Central memory CD4-positive, alpha-beta T cell (primary cell): ENCODE measurements at places on chromosomes 11 and 22.

DNA sequence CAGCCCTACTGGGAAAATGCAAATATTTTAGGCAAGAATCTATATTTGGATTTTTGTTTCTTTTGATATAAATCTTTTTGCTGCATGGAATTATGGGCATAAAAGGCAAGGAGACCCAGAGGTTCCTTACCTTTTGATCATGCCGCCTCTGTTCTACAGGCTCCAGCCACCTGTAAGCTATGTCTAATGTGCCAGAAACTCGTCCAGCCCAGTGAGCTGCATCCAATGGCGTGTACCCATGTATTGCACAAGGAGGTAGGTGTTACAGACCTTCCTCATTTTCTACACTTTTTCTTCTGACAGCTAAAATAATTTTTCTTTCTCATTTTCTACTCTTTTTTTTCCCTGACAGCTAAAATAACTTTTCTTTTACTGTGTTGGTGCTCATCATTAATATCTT is 8.2 kb upstream of the BACE1-AS start:
- DNase-seq, result no peak

DNA sequence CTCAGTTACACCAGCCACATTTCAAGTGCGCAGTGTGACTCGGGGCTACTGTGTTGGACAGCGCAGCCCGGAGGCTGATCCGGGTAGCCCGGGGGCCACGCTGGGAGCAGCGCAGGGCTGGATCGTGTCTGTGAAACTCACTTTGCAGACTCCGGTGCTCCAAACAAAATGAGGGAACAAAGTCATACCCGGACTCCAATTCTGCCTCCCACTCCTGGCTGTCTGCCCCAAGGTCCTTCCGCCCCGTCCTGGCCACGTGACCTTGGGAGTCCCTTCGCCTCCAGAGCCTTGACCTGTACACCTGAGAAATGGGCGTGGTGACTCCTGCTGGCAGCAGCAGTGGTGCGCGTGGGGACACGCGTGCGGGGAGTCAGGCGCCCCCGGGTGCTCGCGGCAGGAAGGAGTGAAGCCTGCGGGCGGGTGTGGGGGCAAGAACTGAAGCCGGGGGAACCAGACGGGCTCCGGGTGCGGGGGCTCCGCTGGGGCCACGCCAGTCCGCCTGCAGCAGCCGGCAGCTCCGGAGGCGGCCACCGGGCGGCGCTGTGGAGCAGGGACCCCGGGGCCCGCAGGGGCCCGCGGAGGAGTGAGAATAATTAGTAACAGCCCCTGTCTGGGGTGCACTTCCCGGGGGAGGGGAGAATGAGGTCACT is 42.4 kb downstream of the KCNJ4 start:
- DNase-seq, result peak; percentile 25

DNA sequence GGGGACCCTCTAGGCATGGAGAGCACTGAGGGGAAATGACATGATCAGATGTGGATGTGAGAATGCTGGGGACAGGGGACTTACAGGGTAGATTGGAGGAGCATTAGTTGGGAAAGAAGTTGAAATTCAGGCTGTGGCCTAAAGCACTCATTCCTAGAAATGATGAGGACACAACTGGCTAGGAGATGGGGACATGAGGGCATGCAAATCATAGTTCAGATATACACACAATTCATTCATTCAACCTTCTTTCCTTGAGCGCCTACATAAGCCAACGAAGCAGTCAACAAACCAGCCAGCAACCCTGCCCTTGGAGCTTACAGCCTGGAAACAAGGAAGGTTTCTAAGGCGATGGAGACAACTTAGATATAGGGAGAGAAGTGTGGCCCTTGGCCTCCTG is 14.2 kb downstream of the CSF2RB start:
- DNase-seq, result no peak

GRCh38 chr11:68905421-68906360 is 2.0 kb downstream of the IGHMBP2 start:
- DNase-seq, result no peak

DNA sequence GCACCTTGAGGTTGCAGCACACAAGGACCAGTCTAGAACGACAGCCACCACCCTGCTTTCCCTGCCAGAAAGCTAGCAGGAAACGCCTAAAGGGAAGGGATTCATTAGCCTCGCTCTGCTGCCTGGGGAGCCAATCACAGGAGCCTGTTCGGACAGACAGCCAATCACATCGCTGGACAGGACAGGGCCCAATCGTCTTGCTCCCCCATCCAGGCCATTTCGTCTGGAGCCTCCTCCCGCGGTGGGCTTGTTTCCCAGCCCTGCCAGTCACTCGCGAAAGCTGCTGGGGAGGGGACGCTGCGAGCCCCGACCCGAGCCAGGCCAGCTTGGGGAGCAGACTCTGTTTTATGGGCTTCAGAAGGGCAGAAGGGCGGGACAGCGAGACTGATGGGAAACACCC is 79.8 kb upstream of the NCAM1 start:
- no peak for DNase-seq

DNA sequence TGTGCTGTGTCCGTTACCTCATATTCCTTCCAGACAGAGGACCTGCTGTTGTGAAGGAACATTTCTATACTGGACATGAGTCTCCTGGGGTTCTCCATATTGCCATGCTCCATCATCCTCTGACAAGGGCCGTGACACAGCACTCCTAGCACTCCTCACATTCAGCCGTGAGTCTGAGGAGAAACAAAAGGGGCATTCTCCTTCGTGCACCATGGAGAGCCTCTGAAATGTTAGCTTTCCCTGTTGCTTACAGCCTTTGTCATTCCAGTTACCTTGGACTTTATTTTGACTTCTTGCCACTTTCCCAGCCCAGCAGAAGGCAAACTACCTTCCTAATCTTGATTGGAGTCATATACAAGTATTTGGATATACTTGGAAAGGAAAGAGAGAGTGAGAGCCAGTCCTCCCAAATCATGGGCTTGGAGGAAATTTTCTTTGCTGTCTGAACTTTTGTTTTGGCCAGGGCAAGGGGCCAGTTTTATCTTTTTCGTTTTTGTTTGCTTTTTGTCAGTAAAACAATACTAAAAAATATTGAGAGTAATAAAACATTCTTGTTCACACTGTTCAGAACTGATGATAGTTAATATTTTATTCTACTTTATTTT is 29.1 kb upstream of the TECTA start:
- DNase-seq, result no peak

- DNase-seq, result no peak
These were observed 10.7 kb upstream of the IL18BP start for GRCh38 chr11:71988050-71988449.

DNA sequence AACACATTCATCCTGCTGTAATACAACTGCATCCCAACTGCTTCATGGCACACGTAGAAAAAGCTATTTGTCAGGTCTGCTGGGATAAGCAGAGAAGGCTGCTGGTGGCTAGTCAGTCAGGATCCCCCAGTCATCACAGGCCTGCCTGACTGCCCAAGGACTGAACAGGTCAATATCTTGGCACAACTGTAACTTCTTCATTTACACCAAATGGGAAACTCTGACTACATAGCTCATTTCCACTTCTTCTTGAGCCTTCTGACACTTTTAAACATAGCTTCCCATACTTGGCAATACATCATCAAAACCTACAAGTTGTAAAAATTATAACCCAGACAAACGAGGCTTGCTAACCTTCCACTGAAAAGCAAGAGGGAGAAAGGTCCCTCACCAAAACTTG is 2.8 kb downstream of the TMEM9B start:
- DNase-seq, result no peak

GRCh38 chr22:45887202-45888131 is 89.5 kb downstream of the WNT7B start:
- no peak for DNase-seq

DNA sequence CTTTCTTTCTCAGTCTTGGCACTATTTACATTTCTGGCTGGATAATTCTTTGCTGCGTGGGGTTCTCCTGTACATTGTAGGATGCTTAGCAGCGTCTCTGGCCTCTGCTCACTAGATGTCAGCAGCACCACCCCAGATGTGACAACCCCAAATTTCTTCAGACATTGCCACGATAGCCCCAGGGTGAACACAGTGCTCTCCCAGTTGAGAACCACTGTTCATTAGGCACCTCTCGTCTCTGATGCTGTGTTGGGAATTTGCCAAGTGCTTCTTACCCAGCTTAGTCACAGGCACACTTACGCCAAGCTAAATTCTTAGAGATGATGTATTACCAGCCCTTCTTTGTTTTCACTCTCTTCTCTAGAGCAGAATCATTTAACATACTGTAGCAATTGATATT is 9.4 kb downstream of the TRIM6 start:
- no peak for DNase-seq

DNA sequence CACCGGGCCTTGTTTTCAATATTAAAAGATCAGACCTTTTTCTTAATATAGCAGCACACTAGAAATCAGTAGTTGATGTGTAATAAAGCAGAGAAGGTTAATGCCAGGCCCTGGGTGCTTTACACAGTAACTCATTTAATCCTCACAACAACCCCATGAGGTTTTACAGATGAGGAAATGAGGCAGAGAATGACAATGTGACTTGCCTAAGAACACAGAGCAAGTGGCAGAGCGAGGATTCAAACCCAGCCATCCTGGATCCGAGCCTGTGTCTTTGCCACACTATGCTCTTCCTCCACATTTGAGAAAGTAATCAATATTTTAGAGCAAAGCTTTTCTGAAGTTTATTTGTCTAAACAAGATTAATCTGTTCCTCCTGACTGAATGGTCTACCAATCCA is 7.2 kb downstream of the JAML start:
- DNase-seq, result peak; percentile 25

GRCh38 chr11:63639199-63639832 is 25.1 kb upstream of the PLAAT3 start:
- DNase-seq, result no peak

DNA sequence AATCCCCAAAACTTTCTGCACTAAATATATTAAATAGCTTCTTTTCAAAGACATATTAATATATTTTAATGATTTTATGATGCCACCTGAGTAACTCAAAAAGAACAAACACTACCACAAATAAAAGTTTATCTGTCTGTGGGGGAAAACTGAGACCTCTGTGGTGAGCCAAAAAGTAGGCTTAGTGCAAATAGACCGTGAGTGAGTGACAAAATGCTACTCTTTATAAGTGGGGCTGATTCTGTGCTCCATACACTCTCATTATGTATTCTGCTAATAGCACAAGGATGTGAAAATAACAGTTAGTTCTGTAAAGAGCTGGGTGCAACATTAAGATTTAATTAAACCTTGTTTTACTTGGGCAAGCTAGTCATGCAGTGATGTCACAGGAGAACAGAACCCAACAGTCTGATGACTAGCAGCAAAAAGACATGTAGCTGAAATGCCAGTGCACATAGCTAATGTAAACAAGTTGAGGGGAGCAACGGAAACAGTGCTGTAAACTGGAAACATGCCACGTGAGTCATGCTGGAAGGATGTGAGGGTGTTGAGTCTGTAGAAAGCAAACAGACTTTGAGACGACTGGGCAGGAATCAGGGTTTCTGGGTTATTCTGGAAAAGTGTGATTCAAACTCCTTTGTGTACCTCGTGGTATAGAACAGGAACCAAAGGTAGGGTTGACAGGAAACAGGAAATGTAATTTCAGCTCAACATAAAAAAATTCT is 1130.4 kb downstream of the LRRC4C start:
- no peak for DNase-seq

- no peak for DNase-seq
These were observed 52.7 kb downstream of the IGF2 start for GRCh38 chr11:2086239-2087040.

GRCh38 chr22:27815826-27816530 is 14.4 kb upstream of the MN1 start:
- no peak for DNase-seq

DNA sequence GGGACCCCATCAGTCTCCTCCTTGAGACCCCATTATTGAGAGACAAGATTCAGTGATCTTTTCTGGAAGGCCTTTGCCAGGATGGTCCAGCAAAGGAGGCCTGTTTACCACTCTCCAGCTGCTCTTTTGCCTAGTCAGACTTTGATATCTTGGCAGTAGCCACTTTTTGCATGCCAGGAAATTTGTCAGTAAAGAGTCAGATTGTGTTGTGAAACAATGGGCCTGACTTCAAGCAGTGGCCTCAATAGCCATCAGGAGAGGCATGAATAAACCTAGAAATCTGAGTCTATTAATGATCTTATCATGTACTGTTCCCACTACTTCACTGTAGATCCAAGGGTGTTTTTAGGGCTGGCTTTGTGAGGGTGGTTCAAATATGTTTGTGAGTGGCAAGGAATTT is 479.4 kb downstream of the JRKL start:
- DNase-seq, result no peak

- DNase-seq, result no peak
These were observed 4.5 kb downstream of the RNH1 start for GRCh38 chr11:502288-503178.

GRCh38 chr11:73402834-73403185 is 26.6 kb downstream of the RELT start:
- DNase-seq, result no peak

DNA sequence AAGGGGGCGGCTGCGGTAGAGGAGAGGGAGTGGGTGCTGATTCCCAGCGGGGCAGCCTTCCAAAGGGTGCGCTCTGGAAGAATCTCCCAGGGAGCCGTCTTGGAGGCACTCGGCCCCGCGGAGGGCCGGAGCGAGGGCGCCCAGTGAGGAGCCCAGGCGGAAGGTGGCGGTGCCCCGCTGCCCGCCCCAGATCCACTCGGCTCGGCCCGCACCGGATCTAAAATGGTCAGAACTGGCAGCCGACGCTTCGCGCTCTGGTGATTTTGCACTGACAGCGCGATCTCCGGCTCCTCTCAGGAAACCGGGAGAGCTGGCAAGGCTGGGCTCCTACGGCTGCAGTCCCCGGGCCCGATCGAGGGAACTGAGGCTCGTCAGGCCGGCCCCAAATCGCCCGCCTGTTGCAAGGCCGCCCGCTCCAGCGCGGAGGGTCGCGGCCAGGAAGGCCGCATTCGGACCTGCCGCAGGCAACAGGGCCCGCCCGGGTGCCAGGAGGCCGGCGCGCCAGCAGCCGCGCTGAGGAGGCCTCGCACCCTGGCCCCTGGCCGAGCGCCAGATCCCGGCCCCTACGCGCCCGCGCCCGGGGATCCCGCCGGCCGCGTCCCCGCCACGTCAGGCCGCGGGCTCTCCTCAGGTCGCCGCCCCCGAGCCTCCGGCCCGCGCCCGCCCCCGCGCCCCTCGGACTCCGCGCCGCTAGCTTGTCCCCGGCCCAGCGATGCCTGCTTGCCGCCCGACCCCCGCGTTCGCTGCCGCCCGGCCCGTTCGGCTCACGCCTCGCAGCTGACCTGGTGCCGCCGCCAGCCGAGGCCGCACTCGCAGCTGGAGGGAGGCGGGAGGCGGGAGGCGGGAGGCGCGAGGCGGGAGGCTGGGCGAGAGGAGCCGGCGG is at the start of gene KLHL22:
KLHL22 (minus strand) TSS at position 818 of the 883 bp plus-strand sequence. CDS start 6,584 bp downstream, outside the sequence.
- no peak for DNase-seq
